Kidney (tissue), 22 donors: ENCODE measurements at places on chromosomes 4 and X. TPM values are rescaled to one million over a fixed set of nuclear protein-coding genes. Genes with fewer than 3 reads are reported as not detected.

ANOS1 gene
- polyA plus RNA-seq: 0.69 TPM

MAGEA2 gene
- not detected for polyA plus RNA-seq

SMR3B gene
- not detected for polyA plus RNA-seq

TRIM75 gene
- polyA plus RNA-seq: not detected

TSPAN6 gene
- polyA plus RNA-seq: 60.1 TPM

COL4A6 gene
- polyA plus RNA-seq: 4.1 TPM

C1QTNF7 gene
- polyA plus RNA-seq: 5.3 TPM

TMEM31 gene
- not detected for polyA plus RNA-seq

SH3RF1 gene
- 8.2 TPM for polyA plus RNA-seq

BTK gene
- 0.77 TPM for polyA plus RNA-seq

TMPRSS11D gene
- polyA plus RNA-seq: not detected

ABHD18 gene
- 5.6 TPM for polyA plus RNA-seq

CENPE gene
- polyA plus RNA-seq: 0.32 TPM

AMBN gene
- not detected for polyA plus RNA-seq

SATL1 gene
- 0.22 TPM for polyA plus RNA-seq
